ENCODE measurements at places on chromosomes 16 and 17. TPM values are rescaled to one million over a fixed set of nuclear protein-coding genes. Genes with fewer than 3 reads are reported as not detected.

DNA sequence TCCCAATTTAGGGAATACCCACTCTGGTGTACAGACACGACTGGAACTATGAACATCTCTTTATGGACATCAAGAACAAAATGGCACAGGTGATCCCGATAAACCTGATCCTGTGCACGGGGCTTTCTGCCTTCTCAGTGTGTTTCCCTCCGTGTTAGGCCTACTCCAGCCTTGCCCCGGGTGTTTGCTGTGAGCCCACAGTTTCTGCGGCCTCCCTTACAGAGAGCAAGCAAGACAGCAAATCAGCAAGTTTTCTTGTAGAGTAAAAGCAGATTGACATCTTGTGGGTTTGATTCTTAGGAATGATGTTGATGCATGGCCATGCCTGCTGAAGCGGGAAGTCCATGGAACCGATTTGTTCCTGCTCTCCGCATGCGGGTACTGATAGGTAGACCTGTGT lies 26.4 kb upstream of the ENDOV start:
- no peak for DNase-seq

DNA sequence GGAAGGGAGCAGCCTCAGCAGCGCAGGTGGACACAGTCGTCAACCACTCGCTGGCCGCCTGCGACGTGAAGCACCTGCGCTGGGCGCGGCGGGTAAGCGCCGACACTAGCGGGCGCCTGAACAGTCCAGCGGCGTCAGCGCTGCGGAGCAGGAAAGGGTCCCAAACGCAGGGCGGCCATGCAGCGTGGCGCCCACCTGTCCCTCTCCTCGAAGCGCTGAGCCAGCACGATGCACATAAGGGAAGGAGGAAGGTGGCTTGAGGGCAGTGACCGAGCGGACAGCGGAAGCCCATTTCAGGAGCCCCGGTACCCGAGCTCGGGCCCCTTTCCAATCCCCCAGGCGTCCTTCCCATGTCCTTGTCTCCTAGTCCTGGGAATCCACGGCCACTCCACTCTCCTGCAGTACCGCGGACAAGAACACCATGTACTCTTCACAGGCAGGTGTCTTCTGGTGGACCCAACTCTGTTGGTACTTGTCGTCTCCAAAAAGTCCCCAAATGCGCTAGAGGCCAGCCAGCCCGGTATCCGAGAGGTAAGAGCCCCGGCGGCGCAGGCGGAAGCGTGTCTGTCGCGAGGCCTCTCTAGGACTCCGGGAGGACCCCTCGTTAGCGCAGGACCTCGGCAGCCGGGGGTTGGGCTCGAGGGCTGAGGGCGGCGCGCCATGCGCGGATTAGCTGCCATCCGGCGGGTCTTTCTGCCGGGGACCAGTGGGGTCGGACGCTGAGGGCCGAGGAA lies 14.4 kb downstream of the ZNF232 start:
- DNase-seq: no peak

DNA sequence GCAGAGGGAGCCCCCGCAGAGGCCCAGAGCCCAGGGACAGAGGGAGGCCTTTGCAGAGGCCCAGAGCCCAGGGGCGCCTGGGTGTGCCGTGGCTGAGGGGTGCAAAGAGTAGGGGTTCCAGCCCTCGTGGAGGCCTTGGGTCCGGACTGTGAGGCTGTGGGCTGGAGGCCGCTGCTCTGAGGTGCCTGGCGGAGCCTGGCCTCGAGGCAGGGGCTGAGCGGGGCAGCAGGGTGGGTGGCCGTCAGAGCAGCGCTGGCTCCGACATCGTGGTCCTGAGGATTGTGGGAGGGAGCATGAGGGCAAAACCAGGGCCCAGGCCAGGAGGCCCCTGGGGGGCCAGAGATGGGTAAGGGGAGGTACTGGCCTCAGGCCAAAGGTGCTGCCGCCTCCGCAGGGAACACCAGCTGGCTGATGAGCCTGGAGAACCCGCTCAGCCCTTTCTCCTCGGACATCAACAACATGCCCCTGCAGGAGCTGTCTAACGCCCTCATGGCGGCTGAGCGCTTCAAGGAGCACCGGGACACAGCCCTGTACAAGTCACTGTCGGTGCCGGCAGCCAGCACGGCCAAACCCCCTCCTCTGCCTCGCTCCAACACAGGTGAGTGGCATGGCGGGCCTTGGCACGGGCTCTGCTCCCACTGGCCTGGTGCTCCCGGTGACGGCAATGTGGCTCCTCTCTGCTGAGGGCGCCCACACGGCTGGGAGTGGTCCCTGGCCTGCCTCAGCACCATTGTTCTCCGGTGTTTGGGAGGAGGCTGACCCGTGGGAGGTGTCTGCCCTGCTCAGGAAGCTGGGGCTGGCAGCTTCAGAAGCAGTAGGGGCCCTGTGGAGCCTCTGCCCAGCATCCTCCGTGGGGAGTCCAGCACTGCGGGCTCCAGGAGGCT lies 33.7 kb downstream of the TSC2 start:
- no peak for DNase-seq

DNA sequence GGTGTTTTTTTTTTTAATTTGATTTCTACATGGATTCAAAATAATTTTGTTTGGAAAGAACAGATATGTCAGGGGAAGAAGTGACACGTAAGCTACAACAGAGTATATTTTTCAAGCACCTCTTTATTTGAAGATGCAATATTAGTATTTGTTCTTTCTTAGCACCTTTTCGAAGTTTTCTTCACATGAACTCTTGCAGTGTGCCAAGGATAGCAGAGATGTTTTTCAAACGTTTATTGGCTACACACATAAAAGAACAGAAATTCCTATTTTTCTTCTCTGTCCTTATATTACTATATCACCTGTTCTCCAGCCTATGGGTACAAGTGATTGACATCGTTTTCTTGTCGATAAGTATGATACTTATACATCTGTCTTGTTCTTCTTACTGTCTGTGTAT lies 192.7 kb upstream of the TBX2 start:
- no peak for DNase-seq

DNA sequence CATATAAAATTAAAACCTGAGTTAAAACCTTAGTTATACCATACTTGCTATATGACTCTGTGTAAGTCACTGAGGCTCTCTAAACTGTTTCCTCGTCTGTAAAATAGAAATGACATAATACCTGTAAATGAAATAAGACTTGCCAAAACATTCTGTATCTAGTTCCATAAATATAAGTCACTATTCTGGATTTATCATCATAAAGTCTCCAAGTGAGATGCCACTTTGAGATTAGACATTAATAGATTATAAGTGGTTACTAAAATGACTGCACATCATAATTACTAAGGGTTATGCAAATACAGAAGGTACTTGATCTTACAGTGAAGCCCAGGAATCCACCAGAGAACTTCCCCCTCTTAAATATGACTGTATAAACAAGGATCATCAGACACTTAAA lies 12.0 kb upstream of the BRIP1 start:
- DNase-seq: no peak

The TRAPPC2L gene
- total RNA-seq: 66.6 TPM

Measured in CD4-positive, alpha-beta memory T cell (primary cell).